T-helper 17 cell (primary cell): ENCODE measurements at places on chromosomes 2 and 18. TPM values are rescaled to one million over a fixed set of nuclear protein-coding genes. Genes with fewer than 3 reads are reported as not detected.

IGFBP5 gene
- not detected for total RNA-seq

FOXI3 gene
- not detected for total RNA-seq

ROCK2 gene
- total RNA-seq, result 15.0 TPM

IL1B gene
- 61.2 TPM for total RNA-seq

TNFAIP6 gene
- not detected for total RNA-seq

CIB4 gene
- not detected for total RNA-seq

NEMP2 gene
- 15.1 TPM for total RNA-seq

ICOS gene
- total RNA-seq, result 122 TPM
